ENCODE measurements at places on chromosomes 4 and X. TPM values are rescaled to one million over a fixed set of nuclear protein-coding genes. Genes with fewer than 3 reads are reported as not detected.
A peak's percentile ranks its signal among the peaks of the same experiment; 100 is the strongest.

SSX4 gene
- not detected for total RNA-seq

GAB1 gene
- total RNA-seq = 40.0 TPM

DNA sequence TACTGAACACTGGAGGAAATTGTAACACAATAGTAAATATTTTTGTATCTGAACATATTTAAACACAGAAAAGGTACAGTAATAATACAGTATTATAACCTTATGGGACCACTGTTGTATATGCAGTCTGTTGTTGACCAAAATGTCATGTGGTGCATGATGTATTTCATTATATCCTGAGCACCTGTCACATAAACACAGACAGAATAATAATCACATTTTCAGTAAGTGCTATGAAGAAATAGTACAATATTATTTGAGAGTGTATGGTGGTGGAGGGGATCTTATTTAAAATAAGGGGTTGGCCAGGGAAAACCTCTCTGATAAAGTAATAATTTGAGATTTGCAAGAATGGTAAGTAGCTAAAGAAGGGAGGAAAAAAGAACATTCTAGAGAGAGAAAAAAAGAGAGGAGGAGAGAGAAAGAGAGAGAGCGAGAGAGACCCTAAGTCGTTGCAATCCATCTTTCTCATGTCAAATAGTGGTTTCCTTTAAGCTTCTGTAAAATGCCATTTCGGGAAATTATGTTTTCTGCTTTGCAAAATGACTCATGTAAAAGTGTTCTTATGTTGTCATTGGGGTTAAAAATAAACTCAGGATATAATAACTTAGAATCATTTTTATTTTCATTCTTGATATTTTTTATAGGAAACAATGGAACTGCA, 19.3 kb upstream of the CLNK start:
- no peaks in the 10 kb centered on the region for H3K36me3 ChIP-seq
- H3K4me3 ChIP-seq = no peak overlapping the region
- H3K27me3 ChIP-seq = no peaks in the 10 kb centered on the region
- peaks cover 24% of the 10 kb centered on the region for H3K4me1 ChIP-seq

GRCh38 chr4:94559351-94559806, 107.6 kb downstream of the PDLIM5 start:
- peak overlapping the region; percentile 88 for H3K27ac ChIP-seq
- H3K36me3 ChIP-seq = peaks cover 5% of the 10 kb centered on the region
- no peaks in the 10 kb centered on the region for H3K27me3 ChIP-seq
- no peak for DNase-seq

DNA sequence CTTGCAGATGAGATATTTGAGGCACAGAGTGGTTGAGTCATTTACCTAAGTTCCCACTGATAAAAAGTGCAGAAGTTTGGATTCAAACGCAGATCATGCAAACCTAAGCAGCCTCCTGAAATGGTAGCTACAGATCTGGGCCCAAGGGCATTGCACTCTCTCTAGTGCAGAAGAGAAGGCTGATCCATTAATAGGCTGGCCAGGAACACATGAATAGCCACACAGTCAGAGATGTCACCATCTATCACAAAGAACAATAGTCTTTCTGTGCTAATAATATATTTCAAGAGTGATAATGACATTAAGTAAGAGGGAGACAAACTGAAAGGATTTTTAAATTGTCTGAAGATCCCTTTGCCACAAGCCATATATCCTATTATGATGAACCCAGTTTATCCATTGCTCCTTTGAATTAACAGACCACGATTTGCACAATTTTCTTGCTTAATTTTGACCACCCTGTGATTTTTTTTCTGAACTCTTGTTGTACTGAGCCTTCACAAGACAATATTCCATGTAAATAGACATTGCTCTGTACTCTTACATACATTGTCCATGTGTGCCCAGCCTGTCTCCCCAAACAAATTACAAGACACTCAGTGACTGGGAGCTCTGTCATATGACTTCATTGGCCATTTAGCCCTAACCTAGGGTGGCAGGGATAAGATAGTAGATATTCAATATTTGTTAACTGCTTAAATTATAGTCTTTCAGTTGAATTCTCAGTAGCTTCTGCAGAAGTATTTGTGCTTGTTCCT, 112.4 kb upstream of the RBPJ start:
- H3K4me1 ChIP-seq = peaks cover 21% of the 10 kb centered on the region
- no peak overlapping the region for H3K27ac ChIP-seq
- peaks cover 14% of the 10 kb centered on the region for H3K27me3 ChIP-seq
- no peak overlapping the region for H3K4me3 ChIP-seq
- no peaks in the 10 kb centered on the region for H3K36me3 ChIP-seq

DNA sequence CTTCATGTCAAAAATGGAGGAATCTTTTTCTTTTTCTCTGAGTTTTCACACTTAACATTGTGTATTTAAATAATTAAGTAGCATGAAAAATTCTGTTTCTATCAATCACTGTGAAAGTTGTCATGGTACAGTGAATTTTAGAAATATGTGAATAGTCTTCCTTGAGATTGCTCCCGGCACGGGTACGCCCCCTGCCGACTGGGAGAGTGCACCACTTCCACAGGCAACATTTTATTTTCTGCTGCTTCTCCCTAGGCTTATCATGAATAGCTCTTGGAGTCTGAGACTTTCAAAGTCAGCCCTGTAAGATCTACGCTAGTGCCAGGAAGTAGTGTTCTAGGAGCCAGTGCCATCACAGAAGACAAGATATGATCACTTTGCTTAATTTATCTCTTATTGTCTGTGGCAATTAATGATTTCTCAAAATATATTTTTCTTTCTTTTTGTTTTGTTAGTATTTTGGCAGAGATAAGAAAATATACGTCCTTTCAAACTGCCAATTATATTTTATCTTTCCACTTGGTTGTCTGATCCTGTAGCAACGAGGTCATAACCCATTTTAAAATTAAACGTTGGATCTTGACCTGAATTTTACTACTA, 763.8 kb upstream of the AADAT start:
- no peak overlapping the region for H3K4me3 ChIP-seq
- peak; percentile 85 for DNase-seq
- no peaks in the 10 kb centered on the region for H3K4me1 ChIP-seq

DNA sequence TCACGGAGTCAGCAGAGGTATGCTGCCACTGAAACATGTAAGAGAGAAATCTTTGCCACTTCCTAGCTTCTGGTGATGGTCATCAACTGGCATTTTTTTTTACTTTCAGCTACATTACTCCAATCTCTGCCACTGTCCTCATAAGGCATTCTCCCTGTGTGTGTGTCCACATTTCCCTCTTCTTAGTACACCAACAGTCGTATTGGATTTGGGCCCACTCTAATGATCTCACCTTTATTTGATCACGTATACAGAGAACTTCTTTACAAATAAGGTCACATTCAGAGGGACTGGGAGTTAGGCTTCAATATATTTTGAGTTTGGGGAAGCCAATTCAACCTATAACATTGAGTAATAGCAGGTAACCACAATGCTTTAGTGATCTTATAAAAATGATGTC, 649.1 kb downstream of the GRID2 start:
- DNase-seq = no peak
- H3K36me3 ChIP-seq = no peaks in the 10 kb centered on the region
- no peak overlapping the region for H3K4me3 ChIP-seq

DNA sequence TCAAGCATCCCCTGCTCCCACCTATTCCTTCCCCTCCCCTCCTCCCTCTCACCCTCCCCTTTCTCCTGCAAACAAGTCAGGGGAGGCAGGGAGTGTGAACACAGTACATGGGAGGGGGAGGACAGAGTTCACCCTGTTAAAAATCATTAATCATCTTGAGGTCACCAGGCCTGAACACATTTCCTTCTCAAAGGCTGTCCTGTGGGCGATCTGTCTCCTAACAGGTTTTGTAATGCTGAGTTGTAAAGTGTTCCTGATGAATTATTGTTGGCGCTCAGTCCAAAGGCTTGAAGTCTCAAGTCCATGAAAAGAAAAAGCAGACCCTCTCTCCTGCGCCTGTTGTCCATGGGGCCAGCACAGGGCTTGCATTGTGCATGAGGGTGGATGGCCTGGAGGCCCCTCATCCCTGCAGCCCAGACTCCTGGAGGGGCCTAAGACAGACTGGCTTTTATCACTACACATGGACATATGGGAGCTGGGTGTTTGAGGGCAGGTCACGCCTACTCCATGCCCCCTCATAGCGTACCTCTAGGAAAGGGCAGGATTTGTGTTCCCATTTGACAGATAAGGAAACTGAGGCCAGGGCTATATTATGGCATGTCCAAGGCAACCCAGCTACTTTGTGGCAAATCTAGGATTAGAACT, 189.1 kb downstream of the RAB28 start:
- H3K4me1 ChIP-seq = no peaks in the 10 kb centered on the region
- H3K36me3 ChIP-seq = peaks cover 2% of the 10 kb centered on the region
- no peak overlapping the region for H3K27ac ChIP-seq
- H3K4me3 ChIP-seq = no peak overlapping the region
- DNase-seq = no peak
- H3K27me3 ChIP-seq = no peaks in the 10 kb centered on the region

DNA sequence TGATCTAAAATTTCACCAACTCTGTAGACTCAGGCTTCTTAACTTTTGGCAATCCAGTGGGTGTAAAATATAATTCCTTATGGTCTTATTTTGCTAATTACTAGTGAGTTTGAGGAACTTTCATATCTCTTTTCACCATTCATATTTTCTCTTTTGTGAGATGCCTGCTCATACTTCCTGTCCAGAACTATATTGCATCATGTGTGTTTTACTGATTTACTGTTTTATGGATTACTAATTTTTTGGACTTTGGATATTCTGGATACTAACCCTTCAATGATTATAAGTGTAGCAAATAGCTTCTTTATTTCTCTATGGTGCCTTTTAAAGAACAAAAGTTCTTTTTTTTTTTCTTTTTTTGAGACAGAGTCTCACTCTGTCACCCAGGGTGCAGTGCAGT, 20.6 kb downstream of the GSX2 start:
- no peak overlapping the region for H3K27ac ChIP-seq
- no peak for DNase-seq
- no peak overlapping the region for H3K4me3 ChIP-seq
- no peaks in the 10 kb centered on the region for H3K36me3 ChIP-seq

GRCh38 chrX:41868392-41868977, 54.9 kb downstream of the CASK start:
- no peaks in the 10 kb centered on the region for H3K36me3 ChIP-seq
- H3K27ac ChIP-seq = no peak overlapping the region
- H3K4me3 ChIP-seq = no peak overlapping the region
- no peaks in the 10 kb centered on the region for H3K27me3 ChIP-seq
- DNase-seq = no peak

DNA sequence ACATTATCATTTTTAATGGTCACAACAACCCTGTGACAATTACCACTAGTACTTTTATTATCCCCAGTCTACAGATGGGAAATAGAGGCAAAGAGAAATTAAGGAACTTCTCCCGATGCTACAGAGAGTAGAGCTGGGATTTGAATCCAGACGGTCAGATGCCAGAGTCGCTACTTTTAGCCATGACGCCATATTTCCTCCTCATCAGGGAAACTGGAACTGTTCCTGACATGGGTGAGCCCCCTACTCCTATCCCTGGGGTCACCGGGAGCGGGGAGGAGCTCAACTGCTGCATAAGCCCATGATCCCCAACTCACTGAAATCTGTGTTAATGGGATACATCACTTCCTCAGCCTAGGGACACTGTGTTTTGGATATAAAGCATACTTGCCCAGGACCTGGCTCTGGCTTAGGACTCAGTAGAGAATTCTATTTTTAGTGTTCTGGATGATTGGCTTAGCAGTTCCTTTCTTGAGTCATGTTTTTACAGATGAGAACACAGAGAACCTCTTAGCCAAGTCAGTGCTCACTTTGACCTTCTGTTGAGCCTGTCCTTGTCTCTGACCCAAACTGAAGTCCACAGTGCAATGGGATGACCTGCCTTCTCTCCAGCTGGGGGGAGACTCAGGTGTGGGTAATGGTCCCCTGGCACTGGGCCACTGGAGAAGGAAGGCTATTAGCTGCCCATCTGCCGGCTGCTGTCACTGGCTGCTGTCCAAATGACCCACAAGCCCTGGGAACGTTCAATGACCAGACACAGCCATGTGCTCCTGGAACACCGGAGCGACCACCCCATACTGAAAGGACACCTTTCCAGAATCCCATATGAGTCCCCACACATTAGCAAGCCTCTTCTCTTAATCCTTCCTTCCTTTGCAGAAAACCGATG, 90.8 kb upstream of the SHISA3 start:
- H3K4me1 ChIP-seq = peaks cover under 1% of the 10 kb centered on the region
- H3K27me3 ChIP-seq = peaks cover under 1% of the 10 kb centered on the region
- no peak overlapping the region for H3K4me3 ChIP-seq
- DNase-seq = no peak

DNA sequence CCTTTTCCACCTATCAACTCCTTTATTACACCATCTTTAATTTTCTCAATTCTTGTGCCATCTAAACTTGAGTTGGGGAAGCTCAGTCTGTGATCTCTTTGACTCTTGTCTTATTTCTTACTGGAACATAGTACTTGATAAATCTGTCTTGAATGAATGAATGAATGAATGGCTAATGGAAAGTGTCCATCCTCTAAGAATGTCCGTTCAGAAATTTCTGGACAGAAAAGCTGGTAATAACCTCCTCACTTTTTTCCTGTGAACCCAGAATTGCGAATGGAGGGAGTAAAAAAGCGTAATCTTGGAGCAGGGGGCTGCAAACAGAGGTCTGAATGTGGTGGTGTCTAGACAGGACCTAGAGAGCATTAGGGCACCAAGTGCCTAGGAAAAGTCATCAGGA, 9.4 kb upstream of the CLTRN start:
- no peaks in the 10 kb centered on the region for H3K36me3 ChIP-seq
- peaks cover 14% of the 10 kb centered on the region for H3K4me1 ChIP-seq
- H3K27ac ChIP-seq = no peak overlapping the region
- no peak for DNase-seq

DNA sequence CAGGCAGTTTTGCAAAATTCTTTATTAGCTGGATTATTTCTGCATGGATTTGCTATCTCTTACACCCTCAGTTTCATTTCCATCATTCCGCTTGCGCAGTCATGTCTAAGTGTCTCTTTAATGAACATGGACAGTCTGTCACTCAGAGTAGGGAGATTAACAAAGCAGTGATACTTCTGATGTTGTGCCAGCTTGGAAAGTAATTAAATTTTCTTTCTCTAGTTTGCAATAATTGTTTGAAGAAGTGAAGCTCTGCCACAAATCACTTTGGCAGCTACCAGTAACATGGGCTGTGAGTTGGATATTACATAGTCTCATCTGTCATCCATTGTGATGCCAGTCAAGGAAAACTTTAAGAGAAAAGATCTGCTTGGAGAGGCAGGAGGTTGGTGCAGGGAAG, 324.8 kb upstream of the NWD2 start:
- no peak overlapping the region for H3K27ac ChIP-seq
- no peaks in the 10 kb centered on the region for H3K36me3 ChIP-seq
- no peaks in the 10 kb centered on the region for H3K27me3 ChIP-seq
- no peak for DNase-seq

GRCh38 chr4:39134683-39135306, 47.5 kb upstream of the WDR19 start:
- H3K36me3 ChIP-seq = peaks cover 3% of the 10 kb centered on the region
- no peak for DNase-seq
- H3K4me1 ChIP-seq = peaks cover 25% of the 10 kb centered on the region
- no peaks in the 10 kb centered on the region for H3K27me3 ChIP-seq

DNA sequence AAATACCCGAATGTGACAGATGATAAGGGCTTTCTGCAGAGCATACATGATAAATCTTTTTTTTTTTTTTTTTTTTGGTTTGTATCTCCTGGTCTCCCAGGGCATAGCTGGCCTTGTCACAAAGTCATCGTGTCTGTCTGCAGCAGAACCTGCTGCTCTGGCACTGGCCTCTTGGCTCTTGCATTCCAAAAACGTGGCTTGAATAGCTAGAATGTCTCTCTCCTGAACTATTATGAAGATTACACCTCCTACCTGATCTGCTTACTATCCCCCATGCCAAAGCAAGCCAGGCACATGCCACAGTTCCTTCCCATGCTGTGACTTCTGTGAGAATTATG, 50.4 kb upstream of the SCRG1 start:
- H3K36me3 ChIP-seq = peaks cover 3% of the 10 kb centered on the region
- no peak overlapping the region for H3K27ac ChIP-seq
- DNase-seq = no peak
- H3K4me1 ChIP-seq = no peaks in the 10 kb centered on the region
- no peaks in the 10 kb centered on the region for H3K27me3 ChIP-seq

All from osteocyte (in vitro differentiated cells).